ENCODE measurements at places on chromosomes 16 and 17.
A peak's percentile ranks its signal among the peaks of the same experiment; 100 is the strongest.

DNA sequence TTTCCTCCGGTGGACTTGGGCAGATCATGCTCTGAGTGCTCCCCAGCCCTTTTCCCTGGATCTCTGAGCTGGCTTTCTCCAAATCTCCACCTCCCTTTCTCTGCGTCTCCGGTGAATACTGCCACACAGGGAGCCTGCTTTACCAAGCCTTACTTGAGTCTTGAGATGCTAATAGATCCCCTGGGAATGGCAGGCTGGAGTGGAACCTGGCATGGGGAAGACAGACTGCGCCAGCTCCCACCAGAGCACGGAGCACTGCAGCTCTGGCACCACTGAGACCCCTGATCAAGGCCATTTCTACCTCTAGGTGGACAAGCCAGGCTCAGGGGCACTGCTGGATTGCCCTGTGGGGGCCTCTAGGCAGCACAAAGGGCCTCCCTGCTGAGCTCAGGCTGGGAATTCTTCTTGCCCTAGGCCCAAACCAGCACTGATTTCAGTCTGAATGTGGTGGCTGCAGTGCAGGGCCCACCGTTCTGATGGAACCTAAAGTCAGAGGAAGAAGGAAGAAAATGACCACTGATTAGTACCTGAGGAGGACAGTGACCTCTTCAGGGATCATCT is 74.3 kb upstream of the CRHR1 start:
- peak; percentile 21 for DNase-seq

GRCh38 chr16:17447101-17447569 is 23.6 kb downstream of the XYLT1 start:
- DNase-seq = no peak

DNA sequence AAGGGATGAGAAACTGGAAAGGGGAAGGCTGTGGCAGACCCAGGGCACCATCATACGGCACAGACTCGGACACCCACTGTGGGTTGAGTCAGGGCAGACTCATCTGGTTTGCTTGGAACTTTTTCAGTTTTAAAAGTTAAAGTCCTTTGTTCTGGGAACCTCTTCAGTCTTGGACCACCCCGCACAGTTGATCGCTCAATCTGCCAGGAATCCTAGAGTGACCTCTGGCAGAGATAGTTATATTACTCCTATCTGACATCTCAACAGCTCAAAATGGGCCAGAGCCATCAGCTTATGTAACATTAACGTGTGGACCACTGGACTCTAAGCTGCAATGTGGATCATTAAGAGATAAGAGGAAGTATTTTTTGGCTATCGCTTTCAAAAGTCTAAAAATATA is 164.3 kb downstream of the ABCA8 start:
- DNase-seq = no peak

GRCh38 chr17:46785696-46786095 is 32.8 kb downstream of the WNT3 start:
- no peak for DNase-seq

- no peak for DNase-seq
Observed at GRCh38 chr16:264440-264951, 11.2 kb downstream of the RGS11 start.

DNA sequence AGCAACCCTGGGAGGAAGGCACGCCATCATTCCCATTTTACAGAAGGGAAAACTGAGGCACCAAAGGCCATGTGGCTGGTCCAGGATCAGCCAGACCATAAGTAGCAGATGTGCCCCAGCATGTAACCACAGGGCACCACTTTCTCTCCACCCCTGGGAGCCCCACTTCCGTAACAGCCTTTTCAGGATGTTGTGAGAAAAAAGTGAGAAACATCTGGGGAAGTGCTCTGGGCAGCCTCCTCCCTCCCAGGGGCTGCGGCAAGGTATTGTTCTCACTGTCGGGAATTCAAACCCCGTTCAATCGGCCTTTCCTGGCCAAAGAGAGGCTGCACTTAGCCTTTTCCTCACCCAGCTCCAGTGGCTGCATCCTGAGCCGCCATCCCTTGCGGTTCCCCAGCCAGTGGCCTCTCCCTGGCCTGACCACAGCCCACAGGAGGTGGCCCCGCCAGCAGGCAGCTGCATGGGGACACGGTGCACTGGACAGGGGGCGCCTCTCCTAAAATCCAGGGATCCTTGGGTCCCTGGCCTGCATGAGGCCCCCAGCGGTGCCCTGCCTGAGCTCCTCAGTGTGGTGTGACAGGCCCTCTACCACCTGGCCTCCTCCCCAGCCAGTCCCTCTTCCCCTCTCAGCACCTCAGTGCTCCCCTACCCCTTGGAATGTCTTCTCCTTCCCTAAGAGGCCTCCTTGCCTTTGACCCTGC is 5.7 kb upstream of the CDH5 start:
- DNase-seq = no peak

GRCh38 chr16:10813099-10813455 is 5.5 kb downstream of the TVP23A start:
- no peak for DNase-seq

DNA sequence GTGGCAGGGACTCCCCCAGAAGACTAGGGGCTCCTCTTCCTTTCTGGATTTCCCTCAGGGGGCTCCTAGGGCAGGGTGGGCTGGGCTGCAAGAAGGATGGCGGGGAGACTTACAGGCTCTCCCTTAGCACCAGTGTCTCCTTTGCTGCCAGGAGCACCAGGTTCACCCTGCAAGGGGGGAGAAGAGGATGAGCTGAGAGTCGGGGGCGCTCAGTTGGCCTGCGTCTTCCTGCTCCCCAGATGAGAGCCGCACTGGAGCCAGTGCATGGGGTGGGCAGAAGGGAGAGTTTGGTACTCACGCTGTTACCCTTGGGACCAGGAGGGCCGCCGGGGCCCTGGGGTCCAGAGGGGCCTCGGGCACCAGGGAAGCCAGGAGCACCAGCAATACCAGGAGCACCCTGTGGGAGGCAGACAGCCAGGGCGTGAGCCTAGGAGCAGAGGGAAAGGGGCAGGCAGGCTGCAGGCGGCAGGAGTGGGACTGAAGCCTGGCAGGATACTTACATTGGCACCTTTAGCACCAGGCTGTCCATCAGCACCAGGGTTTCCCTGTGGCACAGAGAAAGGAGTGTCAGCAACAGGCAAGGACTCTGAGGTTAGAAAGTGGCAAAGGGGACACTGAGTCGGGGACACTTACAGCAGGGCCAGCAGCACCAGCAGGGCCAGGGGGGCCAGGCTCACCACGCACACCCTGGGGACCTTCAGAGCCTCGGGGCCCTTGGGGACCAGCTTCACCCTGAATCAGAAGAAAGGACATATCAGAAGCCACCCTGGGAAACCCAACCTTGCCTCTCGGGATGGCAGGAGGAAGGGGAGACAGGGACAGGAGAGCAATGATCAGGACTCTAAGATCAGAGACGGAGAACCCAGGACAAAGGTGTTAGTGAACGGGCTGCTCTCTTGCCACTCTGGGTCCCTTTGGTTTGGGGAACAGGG is 6.2 kb downstream of the COL1A1 start:
- DNase-seq = no peak

DNA sequence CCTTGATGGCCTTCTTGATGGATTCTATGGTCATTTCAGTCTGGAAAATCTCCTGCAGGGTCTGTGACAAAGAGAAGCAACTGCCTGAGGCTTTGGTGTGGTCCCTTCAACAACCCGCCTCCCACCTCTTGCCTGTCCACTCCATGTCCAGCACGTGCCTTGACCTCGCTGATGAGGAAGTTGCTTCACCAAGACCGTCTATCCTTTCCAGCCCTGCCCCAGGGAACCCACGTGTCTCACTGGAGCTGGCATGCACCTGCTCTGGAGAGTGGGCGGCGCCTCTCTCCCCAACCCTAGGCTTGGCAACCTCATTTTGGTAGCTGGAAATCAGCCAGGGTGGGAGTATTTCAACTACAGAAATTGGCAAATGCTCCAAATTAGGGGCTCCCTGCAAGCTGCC is 32.6 kb downstream of the TEKT3 start:
- no peak for DNase-seq

- DNase-seq = no peak
Observed at GRCh38 chr16:62253966-62254365, 217.7 kb upstream of the CDH8 start.

- DNase-seq = no peak
Observed at GRCh38 chr17:63274146-63274545, 172.0 kb downstream of the CYB561 start.

DNA sequence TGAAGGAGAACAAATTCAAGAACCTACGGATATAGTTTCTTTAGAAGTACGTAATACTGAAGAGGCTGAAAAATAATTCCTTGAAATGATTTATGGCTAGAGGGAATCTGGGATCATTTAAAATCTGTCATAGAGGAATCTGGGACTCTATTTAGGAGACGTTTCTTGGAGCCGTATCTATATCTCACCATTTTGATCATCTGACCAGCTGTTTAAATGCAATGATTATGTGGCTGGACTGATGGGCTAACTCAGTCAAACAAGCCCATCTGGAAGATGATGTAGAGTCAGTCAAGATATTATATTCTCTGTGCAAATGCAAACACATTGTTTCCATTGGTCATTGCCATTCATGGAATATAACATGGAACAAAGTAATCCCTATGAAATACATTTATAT is 467.7 kb upstream of the ZFHX3 start:
- no peak for DNase-seq

DNA sequence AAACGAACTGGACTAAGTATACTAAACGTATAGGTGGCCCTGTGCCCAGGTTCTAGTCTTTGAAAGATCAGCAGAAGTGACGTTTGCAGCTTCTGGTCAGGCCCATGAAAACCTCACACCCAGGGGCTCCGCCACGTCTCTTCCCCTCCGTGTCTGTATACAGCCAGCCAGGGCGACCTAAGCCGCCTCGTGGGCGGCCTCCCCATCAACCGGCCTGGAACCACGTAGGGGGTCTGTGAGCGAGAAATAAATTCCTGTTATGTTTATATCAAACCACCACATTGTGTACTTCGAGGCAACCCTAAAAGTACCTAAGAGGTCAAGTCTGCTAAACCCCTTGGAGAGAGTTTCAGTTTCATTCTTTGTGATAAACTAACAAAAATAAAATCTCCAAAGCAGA is 6.8 kb downstream of the TK1 start:
- DNase-seq = no peak

GRCh38 chr17:4503283-4504025 is 4.8 kb downstream of the SPNS2 start:
- no peak for DNase-seq

GRCh38 chr17:83061586-83061985 is 17.8 kb upstream of the METRNL start:
- DNase-seq = no peak

DNA sequence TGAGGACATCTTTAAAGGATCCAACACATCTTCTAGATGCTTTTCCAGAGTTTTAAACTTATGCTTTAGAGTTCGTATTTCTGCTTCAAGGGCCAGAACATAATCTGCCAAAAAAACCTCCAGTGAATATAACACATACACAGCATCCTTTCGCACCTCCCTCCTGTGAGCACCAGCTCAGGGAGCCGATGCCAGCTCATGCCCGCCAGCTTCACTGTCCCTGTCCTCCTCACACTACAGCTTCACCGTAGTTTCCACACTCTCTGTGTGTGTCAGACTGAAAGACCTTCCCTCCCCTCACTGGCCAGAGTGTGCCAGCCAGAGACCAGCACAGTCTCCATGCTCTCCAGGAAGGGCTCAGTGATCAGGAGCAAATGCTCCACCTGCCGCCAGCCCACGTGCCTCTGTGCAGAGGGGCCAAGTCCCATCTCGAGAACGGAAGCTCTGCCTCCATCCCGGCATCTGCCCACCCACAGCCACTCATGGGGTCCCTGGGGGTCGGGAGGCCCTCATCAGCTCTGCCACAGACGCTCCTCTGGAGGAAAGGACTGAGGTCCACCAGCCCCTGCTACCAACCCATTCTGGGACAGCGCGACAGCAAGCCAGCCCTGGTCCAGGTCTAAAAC is 40.8 kb downstream of the CCDC57 start:
- DNase-seq = no peak

DNA sequence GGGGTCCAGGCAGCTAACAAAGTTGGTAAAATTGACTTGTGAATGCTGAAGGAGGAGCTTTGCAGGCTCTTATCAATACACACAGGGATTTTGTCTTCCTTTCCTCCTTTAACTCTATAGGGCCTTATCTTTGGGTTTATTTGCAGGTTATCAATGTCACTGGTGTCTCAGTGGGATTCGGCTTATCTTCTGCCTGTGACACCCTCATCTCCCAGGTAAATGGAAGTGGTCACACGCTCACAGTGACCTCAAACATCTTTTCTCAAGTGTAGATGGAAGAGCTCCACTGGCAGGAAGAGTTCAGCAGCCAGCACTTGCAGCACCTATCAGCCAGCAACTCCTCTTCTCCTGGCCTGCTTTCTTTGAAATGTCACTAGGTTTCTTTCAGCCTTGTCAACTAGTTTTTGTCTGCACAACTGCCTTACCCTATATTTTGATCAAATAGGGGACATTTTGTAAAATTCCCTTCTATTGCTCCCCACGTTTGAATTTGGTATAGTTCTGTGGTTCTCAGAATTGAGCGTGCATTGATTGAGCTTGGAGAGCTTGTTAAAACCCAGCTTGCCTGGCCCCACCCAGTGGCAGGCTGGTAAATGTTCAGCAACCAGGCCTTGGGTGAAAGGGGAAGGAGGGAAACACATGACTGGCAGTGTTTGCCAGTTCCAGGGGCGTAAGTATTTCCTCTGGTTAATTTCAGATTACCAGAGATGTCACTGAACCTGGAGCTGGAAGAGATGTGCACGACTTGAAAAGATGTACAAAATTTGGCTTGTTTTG is 12.8 kb downstream of the SLC47A1 start:
- DNase-seq = no peak

DNA sequence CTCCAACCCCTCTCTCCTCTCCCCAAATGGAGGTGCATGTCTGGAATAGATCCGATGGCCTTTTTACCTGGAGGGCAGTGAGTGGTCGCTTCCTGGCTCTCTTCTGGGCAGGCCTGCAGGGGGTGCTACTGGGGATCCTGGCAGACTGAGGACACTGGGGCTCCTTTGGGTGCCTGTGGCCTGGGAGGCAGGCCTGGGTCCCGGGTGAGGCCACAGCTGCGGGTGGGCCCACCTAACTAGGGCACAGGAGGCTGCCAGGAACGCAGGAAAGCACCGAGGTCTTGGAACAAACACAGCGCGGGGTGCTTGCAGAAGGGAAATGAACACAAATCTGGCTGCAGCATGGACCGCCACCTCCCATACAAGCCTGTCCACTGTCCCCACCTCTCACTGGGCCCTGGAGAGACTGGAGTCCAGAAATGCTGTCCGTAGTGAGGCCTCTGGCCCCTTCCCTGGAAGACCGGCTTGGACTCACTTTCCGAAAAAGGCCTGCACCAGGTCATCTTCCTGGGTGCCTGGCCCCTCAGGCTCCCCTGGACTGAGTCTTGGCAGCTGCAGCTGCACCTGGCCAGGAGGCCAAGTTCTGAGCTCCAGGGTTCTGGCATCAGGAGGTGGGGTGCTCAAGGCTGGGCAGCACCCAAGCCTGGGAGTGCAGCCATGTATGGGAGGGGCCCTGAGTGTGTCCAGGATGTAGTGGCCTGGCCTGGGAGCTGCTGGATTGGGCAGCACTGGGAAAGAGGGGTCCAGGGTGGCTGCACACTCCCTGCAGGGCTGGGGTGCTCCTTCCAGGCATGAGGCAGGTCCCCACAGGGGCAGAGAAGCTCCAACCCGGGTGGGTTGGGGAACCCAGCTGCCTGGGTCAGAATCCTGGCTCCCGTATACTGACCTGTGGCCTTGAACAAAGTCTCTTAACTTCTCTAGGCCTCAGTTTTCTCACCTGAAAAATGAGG is 195.1 kb downstream of the IRF8 start:
- no peak for DNase-seq

GRCh38 chr17:63402431-63403212 is 43.5 kb downstream of the CYB561 start:
- DNase-seq = no peak

GRCh38 chr17:29787995-29788394 is 142.0 kb downstream of the SSH2 start:
- DNase-seq = no peak

- no peak for DNase-seq
Observed at GRCh38 chr17:71180801-71181385, 939.9 kb upstream of the SOX9 start.
